ENCODE measurements at places on chromosomes 4 and X.

GRCh38 chr4:119835613-119835910, 207.0 kb upstream of the PDE5A start:
- no peak for DNase-seq

- no peak for DNase-seq
These were observed 40.3 kb downstream of the HDAC8 start for GRCh38 chrX:72532366-72532765.

DNA sequence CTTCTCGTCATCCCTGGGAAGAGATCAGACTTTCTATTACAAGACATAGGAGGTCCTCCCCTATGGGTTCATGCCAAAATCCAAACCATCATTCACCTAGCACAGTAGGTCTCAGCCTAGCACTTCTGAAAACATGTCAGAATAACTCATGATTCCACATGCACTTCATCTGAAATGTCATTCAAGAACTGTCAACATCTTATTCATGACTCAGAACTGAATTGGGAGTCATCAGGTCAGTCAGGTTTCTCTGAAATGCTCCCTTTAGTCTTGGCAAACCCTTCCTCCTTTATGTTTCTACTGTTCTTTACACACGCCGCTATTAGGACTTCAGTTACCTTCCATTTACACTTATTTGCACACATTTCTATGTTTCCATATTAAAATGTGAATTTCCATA, 67.2 kb downstream of the ANTXR2 start:
- no peak for DNase-seq

GRCh38 chr4:138437263-138437851, 195.2 kb upstream of the SLC7A11 start:
- no peak for DNase-seq

DNA sequence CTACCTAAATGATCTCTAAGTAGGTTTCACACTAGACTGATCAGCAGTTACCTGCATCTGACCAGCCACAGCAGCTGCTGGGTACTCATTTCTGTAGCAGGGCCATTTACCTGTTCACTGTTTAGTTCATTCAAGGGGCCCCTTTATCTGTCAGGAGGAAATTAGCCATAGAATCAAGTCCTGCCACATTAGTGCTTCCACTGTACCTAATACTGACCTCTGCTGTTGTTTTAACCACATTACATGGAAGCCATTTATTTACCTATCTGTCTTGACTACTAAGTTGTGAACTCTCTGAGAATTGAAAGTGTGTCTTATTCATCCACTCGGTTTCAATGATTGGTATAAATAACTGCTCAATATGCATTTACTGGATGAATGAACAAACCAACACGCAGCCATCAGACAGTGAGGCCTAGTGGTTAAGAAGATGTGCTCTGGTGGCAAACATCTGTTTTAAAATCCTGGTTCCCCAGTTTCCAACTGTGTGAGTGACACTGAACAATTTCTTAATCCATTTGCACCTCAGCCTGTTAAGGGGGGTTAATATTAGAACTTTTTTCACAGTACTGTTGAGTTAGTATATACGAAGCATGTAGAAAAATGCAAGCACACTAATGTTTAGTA, 30.0 kb upstream of the ANXA5 start:
- DNase-seq, result no peak

DNA sequence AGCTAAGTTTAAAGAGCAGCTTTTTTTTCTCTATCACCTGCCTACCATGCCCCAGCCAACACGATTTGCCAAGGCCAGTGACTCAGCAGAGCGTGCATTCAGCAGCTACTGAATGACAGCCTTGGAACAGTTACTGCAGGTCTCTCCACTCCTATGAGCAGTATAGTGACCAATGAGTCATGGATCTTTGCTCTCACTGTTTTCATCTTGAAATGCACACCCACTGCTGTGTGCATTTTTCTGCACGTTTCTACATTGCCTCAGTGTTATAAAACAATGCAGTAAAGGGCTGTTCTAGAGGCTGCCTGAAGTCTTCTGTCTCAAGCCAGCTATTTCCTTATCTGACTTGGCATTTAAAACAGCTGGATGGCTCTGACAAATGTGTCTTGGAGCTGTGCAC, 66.0 kb upstream of the C4orf54 start:
- no peak for DNase-seq

DNA sequence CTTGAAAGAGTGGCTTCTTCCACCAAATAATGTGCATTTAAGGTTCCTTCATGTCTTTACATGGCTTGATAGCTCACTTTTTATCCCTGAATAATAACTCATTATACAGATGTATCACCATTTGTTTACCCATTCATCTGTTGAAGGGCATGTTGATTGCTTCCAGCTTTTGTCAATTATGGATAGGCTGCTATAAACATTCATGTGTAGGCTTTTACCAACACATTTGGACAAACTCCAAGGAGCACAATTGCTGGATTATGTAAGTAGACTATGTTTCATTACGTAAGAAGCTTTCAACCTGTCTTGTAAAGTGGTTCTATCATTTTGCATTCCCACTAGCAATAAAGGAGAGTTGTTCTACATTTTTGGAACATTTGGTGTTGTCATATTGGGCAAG, 2637.0 kb downstream of the PCDH7 start:
- no peak for DNase-seq

DNA sequence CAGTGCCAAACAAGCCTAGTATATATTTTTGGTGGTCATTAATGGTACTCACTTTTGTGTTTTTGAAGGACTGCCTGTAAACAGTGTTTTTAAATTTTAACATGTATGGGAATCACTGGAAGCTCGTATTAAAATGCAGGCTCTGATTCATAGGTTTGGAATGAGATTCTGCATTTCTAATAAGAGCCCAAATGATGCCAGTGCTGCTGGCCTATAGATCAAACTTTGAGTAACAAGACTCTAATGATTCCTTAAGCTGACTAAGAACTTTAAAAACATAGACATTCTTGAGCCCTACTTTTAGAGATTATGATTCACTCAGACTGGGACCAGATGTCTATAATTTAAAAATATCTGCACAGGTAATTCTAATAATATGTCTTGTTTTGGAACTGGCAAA, 823.2 kb upstream of the LCORL start:
- DNase-seq, result no peak

- DNase-seq, result no peak
These were observed 4.4 kb downstream of the SCFD2 start for GRCh38 chr4:53361451-53361850.

DNA sequence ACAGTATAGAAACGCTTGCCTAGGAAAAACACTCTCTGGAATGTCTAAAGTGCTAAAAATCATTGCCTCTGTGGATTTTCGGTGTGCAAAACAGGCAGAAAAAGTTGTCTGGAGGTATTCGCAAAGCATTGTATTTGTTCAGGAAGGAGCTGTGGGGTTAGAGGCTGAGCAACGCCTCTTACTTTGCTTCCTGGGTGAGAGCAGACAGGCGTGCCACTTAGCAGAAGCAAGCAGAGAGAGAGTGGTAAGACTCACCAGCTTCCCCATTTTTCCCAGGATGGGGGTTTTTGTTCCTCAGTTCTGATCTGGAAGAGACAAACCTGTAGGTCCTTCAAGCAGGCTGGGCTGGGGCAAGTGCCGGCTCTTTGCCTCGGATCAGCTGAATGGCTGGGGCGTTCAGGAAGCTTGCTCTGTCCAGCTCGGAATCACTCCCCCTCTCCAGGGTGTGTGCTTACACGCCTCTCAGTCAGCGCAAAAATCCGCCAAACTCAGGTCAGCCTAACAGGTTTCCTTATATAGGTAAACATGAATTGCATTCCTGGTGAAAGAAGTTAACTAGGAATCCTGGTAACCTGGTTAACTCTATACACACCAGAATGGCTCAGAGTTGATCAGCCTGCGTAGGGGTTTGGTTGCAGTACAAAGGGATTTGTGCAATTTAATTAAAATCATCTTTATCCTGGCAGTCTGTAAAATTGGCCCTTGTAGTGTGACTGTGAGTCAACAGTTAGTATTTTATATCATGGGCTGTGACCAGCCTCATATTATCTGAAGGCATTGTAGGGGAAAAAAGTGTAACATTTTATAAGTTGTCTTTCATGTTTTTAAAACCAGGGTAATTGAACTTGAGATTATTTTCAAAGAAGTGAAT, 213.1 kb upstream of the MID1 start:
- DNase-seq, result no peak

DNA sequence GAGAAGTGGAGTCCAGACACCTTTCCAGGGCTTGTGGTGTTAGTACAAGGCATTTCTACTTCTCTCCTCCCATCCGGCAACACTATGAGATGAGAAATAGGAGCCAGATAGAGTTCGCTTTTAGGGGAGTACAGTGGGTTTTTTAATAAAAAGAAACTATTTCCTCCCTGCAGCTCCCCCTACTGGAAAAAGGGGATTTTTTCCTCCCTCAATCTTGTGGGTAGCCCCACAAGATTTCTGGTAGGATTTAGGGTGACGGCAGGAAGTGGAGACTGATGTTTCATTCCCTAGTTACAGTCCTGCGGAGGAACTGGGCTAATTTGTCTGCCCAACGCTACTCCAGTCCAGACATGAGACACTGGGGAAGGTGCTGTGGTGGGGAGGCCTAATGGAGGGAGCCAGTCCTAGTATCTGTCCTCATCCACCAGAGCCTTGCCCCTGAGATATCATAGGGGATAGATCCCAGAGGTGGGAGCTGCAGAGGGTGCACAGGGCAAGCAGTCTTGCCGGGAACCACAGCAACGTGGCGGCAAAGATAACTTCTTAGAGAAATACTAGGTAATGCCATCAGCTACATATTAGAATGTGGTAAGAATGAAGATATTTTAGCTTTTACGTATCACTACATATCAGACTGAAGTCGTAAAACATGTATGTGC, 45.5 kb upstream of the PRKG2 start:
- DNase-seq, result no peak

DNA sequence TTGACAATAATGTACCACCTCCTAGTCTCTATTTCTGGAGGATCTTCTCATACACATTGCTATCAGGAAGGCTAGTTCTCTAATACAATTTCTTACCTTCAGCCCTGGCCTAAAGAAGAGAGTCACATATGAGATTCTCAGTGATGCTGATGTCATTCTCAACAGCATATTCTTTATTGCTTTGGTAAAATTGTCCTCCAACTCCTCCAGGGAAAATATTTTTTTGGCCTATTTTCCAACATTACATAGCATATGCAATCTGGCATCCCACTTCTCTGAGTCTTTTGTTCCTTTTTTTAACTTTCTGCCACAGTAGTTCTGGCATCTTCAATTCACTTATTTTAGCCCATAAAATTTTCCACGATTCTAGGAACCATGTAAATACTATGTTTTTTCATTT, 2363.1 kb downstream of the ARAP2 start:
- DNase-seq, result no peak

All from activated naive CD8-positive, alpha-beta T cell treated with anti-CD3 and anti-CD28 coated beads, Interleukin-2, amount 50 U/mL, for 16 hours (primary cell).